ENCODE measurements at places on chromosomes 5 and 9. TPM values are rescaled to one million over a fixed set of nuclear protein-coding genes. Genes with fewer than 3 reads are reported as not detected.

PCDHA1 gene
- not detected for total RNA-seq

PCDHAC1 gene
- 10.1 TPM for total RNA-seq

DTWD2 gene
- 8.2 TPM for total RNA-seq

UBQLN1 gene
- 96.6 TPM for total RNA-seq

FOXD4 gene
- total RNA-seq: 0.35 TPM

PCDHA13 gene
- 5.8 TPM for total RNA-seq

SYK gene
- 3.8 TPM for total RNA-seq

HOMER1 gene
- 21.4 TPM for total RNA-seq

KCNV2 gene
- not detected for total RNA-seq

SPATA9 gene
- total RNA-seq: 0.95 TPM

EPB41L4B gene
- total RNA-seq: 5.2 TPM

C5orf52 gene
- not detected for total RNA-seq

AJM1 gene
- 3.8 TPM for total RNA-seq

NME5 gene
- 2.4 TPM for total RNA-seq

WDR70 gene
- 47.8 TPM for total RNA-seq

HAUS6 gene
- total RNA-seq: 16.1 TPM

GLT6D1 gene
- total RNA-seq: not detected

HRCT1 gene
- 1.0 TPM for total RNA-seq
